Hepatocyte (in vitro differentiated cells): ENCODE measurements at places on chromosomes 7 and 10.

DNA sequence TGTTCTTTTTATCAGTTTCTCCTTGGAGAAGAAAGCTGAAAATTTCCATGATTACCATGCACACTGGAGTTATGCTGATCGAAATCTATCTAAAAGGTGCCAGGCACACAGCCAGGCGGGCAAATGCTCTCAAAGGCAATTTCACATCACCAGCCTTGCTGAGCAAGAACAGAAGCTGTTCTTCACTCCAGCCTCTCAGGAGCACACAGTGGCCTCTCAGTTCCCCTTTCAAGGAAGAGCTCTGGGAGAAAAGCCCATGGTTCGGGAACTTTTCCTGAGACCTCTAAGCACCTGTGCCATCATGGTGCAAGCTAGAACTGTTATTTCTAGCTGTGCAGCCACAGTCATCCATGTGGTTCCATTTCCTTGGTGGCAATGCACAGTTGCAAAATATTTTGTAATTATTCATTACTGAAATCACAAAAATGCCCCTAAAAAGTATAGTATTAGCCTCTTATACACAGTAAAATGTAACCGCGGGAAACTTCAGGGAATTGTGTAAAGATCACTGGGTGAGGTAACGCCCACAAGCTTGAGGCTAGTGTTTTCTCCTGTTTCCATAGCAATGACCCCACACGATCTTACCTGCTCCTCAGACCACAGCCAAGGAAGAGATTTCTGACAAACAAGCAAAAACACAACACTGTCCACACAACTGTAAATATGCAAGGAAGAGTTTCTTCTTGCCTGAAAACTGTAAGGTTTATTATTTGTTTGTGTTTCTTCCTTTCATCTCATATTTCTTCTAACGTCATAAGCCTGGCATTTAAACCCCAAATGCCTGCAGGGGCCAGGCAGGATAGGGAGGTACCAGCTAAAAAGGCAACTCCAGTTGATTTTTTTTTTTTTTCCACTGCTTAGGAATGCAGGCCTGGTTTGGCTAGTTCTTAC is 121.2 kb downstream of the FAM107B start:
- peak; percentile 80 for DNase-seq

- DNase-seq, result peak; percentile 55
These were observed 63.2 kb upstream of the PODXL start for GRCh38 chr7:131619336-131620305.

DNA sequence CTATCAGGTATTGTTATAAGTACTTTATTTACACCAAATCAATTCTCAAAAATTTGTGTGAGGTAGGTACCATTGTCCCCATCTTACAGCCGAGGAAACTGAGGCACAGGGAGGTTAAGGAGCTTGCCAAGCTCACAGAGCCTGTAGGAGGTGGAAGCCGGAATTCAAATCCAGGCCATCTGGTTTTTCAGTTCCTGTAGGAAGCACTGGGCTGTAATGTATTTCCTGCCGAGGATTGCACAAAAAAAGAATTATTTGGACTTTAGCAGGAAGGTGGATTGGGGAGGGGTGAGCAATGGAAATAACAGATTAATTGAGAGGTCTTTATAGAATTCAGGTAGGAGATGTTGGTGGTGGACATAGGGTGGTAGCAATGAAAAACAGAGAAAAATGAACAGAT is 315.3 kb upstream of the AUTS2 start:
- DNase-seq, result no peak

DNA sequence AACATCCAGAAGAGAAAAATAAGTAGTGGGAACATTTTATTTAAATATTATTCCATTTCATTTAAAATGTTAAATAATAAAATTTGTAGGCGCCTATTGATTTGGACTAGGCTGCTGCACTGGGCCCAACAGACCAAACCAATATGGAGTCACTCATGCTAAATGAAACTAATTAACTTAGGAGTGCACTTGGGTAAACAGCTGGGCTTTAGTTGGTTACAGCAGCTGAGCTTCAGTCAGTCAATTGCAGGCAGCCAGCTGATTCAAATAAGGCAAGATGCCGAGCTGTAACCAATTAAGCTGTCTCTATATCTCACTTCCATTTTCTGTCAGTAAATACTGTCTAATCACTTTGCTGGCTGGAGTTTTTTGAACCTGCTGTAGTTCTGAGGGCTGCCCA is 102.1 kb upstream of the WDR11 start:
- no peak for DNase-seq

GRCh38 chr10:110512461-110513187 is 14.9 kb downstream of the DUSP5 start:
- peak; percentile 54 for DNase-seq

- no peak for DNase-seq
These were observed 158.8 kb upstream of the SEMA3E start for GRCh38 chr7:83807774-83808173.

GRCh38 chr10:49622426-49623425 is 8.9 kb downstream of the CHAT start:
- no peak for DNase-seq

- peak; percentile 57 for DNase-seq
These were observed 8.8 kb upstream of the SPAM1 start for GRCh38 chr7:123916240-123916724.

DNA sequence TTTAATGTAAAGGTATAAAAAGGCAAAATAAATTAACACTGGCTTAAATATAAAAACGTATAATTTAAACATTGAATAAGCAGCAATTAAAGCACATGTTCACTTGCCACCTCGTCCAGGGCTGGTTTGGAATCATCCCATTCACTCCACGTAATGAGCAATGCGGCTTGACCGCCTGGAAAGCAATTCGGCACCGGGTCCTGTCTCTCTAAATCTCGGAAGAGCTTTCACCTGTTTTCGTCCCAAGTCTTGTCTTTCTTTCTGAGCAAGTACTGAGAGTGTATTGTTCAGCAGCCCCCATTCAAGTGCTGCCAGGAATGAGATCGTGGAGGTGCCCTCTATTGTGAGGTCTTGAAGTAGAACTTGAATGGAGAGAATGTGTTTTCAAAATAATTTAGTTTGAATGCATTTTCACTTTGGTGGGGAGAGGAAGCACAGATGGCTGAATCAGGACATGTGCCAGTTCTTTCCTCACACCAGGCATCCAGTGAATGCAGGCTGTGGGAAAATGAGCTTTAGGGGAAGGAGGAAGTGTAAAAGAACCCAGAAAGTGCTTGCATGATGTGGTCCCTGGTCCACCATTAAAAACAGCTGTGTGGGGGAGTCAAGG is 515.2 kb downstream of the REEP3 start:
- DNase-seq, result no peak

- DNase-seq, result no peak
These were observed 329.2 kb upstream of the LRGUK start for GRCh38 chr7:133797818-133798520.

DNA sequence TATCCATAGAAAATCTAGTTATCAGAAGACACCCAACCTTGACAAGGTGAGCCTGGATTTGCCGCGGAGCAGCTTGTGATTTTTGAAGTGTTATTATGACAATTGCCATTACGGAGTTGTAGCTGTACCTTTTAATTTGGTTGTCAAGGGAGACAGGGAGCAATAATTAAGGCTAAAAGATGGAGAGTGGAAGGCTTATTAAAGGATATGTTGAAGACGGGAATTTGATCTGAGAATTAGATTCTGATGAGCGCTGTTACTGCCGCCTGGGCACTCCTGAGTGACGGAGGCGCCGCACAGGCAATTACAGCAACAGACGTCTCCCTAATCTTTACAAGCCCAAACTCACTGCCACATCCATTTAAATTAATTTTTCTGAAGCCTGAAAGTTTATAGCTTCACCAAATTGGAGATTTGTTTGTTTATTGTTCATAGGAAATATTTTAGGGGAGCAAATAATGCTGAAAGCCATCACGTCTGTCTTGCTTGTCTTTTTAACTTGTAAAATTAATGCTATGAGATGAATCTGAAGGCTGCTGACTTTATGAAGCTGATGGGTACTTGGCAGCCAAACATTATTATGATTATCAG is 475.0 kb upstream of the ADARB2 start:
- no peak for DNase-seq

DNA sequence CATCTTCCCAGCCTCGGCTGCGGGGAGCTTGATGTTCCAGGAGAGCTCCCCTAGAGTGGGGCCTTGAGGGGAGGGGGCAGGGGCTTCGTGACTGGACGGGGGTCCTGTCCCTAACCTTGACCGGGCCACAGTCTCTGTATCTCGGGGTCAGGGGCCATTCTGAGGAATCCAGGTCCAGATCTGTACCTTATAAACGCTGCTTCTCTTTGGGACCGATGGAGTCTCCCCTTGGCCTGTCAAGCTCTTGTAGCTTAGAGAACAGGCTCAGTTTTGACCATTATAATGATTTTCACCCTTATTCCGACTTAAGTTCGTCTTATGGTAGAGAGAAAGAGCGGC is 831 bp downstream of the ZKSCAN5 start:
- DNase-seq, result no peak

- no peak for DNase-seq
These were observed 35.0 kb downstream of the PIK3AP1 start for GRCh38 chr10:96685306-96685705.

DNA sequence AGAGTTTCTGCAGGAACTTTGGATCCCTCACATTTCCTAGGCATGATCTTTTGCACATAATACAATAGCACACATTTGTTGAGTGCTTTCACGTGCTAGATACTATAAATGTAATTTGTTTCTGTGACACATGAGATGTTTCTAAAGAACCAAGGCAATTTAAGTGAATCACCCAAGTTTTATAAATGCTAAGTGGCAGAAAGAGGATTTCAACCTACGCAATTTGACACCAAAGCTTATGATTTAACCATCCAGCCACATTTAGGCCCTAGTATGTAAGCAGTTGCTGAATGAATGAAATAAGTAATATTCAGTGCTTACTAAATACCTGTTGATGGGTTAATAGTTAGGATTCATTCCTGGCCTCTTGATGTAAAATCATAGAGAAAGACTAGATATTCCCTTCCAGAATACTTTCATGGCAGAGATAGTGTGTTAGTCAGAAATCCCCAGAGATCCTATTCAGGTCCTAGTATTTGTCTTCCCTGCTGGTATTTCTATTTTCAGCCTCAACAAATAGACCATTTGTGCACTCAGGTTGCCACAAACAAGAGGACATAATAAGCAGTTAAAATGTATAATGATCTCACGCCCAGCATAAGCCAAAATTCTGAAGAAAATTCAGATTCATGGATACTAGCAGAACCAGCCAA is 572.6 kb downstream of the IPMK start:
- DNase-seq, result no peak

DNA sequence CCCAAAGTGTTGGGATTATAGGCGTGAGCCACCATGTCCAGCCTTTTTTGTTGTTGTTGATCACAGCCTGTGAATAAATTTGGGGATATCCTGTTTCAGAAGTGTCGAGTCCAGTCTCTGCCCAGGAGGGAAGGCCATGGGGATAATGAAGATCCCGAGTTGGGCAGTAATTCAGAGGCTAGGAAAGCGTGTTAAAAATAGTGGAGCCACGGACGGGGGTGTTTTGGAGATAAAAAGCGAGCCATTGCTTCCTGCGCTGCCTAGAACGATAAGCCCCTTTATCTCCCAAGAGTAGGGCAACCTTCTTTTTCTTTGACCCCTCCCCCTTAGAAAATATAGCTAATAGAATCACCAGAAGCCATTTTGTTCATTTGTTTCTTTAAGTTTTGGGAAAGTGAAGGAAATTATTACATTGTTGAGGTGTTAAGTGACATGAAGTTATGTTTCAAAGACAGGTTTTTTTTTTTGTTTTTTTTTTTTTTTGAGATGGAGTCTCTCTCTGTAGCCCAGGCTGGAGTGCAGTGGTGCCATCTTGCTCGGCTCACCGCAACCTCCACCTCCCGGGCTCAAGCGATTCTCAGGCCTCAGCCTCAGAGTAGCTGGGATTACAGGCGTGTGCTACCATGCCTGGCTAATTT is 43.3 kb downstream of the IL15RA start:
- no peak for DNase-seq

DNA sequence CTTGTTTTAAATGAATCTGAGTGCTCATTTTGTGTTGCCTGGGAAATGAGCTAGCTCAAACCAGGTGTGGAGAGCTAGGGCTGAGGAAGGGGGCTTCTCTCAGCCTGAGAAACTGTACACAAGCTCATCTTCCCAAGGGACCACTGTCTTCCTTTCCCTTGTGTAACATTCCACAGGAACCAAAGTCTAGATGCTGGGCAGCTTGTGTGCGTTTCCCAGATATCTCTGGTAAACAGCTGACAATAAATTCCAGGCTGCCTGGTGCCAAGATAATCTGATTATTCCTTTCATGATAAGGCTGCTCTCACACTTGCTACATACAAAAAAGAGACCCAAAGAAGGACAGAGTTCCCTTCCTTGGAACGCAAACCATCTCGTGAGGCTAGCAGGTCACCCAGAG is 33.1 kb upstream of the MKLN1 start:
- DNase-seq, result peak; percentile 30

- DNase-seq, result no peak
These were observed 599.6 kb upstream of the POT1 start for GRCh38 chr7:125529249-125529648.

DNA sequence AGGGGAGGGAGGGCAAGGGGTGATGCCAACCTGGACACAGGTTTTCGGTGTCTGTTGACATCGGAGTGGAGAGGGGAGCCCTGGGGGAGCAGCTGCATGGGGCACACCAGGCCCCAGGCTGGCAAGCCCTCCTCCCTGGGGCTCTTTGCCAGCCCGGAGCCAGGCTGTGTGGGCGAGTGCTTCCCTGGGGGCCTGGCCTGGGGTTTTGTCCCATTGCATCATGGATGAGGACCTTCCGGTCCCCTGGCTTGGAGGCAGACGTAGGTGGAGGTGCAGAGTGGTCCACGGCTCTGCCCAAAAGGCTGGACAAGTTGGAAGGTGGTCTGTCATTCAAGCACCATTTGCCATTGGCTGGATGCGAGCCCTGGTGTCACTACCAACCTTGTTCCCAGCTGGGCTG is 34.8 kb downstream of the ZMIZ1 start:
- DNase-seq, result no peak

DNA sequence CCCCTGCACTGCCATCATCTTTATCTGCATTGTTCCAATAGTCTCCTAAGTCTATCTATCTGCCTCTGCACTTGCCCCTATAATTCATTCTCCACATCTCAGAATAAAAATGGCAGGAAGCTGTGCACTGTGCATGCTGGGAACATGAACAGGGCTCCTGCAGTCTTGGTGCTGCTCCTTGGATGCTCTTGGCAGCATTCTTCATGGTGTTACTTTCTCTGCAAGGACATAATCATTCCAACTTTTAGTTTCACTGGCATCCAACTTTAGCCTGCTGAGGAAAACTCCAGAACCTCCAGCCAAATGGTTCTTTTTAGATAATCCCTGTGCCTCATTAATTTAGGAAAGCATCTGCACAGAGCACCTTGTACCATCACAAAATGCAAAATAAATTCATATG is 208.3 kb downstream of the STK31 start:
- no peak for DNase-seq

- DNase-seq, result no peak
These were observed 23.1 kb downstream of the GLRX3 start for GRCh38 chr10:130159192-130159794.
